ENCODE measurements at places on chromosomes 1 and 21.
A peak's percentile ranks its signal among the peaks of the same experiment; 100 is the strongest.

DNA sequence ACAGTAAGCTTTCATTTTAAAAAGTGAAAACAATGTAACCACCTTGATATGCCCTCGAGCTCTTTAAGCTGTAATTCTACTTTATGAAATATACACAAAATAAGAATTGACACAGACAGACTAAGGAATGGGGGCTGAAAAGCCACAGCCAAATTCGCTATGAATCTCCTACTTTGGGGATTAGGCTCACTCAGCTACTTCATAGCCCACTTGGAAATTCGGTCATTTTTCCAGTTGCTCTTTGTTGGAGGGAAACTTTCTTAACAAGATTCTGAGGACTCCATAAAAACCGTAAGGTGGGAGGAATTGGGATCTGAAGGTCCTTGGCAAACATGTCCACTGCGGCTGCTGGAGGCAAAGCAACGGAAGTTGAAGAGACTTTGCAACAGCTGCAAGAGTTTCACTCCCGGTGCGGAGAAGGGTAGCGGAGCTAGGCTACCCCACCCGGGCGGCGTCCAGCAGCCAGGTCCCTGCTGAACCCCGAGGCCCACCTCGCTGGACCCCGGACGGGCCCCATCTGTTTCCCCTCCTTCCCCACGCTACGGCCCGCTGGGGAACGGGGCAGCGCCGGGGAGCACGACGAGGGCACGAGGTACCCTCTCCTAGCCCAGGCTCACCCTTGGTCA is 634 bp downstream of the MYCBP start:
- peak; percentile 34 for DNase-seq

DNA sequence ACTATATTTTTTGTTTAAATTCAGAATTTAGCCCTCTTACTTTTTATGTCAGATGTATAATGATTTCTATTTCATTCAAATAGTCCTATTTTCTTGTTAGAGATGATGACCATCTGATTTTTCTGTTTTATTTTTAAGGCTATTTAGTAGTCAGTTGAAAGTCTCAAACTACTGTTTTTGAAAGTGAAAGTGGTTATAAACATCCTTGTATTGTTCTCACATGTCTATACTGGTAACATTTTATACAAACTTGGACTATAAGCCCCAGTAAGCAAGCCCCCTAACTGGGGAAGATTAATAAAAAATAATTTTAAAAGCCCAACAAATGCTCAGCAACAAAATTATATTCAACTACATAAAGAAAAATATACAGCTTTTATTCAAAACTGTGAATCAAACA is 271.3 kb upstream of the RGS18 start:
- no peak for DNase-seq

GRCh38 chr1:63626222-63626621 is 33.0 kb downstream of the PGM1 start:
- DNase-seq = no peak

GRCh38 chr1:64041371-64042131 is 161.9 kb upstream of the UBE2U start:
- no peak for DNase-seq

DNA sequence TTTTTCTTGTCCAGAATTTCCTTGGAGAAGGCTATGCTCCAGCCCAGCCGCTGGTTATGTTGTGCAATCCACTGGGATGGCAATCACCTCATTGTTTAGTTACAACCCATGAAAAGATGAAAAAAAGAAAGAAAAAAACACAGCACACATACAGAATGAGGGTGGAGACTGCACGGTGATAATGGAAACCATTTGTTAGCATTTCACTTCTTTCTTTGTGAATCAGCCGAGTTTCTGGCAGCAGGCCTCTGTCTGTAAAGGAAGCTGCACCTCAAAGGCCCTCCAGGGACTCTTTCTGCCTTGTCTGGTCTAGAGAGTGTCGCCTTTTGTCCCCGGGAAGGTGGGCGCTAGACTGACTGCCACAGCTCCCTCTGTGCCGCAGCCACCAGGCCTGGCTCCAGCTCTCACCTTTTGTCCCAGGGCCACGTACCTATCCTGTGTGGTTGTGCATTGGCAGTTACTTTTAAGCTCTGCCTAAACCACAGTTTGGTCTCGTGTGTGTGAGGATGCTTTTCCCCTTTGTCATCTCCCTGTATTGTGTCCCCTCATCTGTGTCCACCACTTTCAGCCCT is 35.6 kb downstream of the NGF start:
- no peak for DNase-seq

DNA sequence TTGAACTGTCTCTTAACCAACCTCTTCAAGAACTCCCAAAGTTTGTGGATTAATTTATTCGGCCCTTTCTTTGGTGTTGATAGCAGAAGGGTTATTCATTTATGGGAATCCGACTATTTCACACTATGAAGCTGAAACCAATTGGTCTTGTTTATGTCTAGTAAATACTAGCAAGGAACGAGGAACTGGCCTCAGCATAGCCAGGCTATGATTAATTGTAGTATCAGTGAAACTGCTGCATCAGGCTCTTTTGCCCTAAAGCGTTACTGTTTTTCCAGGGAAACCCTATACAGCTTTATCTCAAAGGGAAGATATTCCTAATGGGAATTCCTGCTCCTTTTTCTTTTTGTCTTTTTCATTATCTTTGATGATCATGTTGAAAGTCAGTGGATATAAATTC is 35.1 kb downstream of the CLEC20A start:
- DNase-seq = no peak

DNA sequence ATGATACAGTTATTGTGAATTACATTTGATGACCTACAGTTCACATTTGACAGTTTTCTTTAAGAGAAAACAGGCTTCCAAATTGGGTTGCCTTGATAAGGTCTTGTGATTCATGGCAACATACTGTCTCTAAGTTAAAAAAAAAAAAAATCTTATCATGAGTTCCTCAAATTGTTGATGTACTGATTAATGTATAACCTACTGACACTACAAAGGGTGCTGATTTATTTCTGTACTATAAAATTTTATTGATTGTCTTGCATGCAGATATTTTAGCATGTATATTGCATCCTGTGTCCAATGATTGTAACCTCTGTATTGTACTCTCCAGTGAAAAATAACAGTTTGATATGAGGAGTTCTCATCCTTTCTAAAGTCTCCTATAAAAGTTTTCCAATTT is 197.3 kb upstream of the IVNS1ABP start:
- no peak for DNase-seq

DNA sequence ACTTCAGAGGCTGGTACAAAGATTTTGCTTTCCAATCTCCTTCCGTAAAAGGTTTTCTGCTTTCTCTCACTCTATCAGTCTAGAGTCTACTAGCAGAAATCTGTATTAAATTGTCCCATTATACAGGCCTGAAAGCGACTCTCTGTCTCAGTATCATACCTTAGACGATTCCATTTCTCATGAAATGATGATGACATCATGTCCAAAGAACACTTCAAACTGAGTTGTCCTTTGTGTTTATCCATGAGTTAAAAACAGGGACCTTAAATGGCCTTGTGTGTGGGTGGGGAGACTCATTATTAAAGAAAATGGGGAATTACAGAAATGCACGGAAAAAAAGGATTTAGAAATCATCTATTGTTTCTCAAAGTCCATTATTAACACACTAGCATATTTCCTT is 21.0 kb upstream of the SLC44A3 start:
- no peak for DNase-seq

- DNase-seq = no peak
These were observed 8.2 kb upstream of the ACTL8 start for GRCh38 chr1:17746920-17747319.

DNA sequence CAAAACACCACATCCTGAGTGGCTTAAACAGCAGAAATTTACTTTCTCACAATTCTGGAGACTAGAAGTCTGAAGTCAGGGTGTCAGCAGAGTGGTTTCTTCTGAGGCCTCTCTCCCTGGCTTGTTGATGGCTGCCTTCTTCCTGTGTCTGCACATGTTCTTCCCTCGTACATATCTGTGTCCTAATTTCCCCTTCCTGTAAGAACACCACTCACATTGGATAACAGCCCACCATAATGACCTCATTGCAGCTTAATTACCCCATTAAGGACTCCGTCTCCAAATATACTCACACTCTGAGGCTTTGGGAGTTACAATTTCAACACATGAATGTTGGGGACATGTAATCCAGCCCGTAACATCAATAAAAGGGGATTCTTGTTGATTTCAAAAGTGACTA is 23.4 kb downstream of the C8A start:
- no peak for DNase-seq

- no peak for DNase-seq
These were observed 208.8 kb downstream of the PLPP3 start for GRCh38 chr1:56370513-56370912.

GRCh38 chr1:3504151-3504821 is 49.8 kb downstream of the ARHGEF16 start:
- no peak for DNase-seq

- DNase-seq = no peak
These were observed 16.8 kb downstream of the SH3BP5L start for GRCh38 chr1:248808876-248809275.

DNA sequence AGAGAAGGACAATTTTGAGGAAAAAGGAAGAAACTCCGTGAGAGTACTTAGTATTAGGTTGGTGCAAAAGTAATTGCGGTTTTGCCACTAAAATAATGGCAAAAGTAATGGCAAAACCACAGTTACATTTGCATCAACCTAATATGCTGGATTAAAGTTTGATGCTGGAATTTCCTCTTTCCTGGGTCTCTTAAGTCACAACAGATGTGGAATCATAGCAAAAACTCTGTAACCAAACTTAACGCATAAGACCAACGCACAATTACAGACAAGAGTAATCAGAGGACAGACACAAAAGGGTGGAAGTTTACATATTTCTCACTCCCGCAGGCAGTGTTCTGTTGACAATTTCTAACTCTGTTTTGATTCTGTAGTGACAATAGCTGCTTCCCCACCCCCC is 182.4 kb downstream of the BACH1 start:
- no peak for DNase-seq

DNA sequence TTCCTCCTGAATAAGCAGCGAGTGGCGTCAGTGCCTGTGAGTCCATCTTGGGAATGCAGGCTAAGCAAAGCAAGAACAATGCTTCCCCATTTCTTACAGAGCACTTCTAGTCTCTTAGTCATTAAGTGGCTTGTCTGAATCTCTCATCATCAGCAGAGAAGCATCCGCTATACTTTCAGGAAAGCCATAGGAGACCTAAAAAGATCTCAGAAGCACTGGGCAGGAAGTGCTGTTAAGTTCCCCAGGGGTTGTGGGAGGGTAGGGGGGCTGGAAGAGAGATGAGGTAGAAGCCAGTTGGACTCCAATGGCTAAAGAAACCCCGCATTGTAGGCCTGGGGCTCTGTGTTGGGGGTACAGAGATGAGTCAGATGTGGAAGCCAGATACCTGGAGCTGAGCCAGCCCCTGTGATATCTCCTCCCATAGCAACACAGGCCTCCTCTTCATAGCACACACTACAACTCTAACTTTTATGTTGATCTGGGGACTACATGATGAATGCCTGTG is 44.9 kb downstream of the SYT6 start:
- peak; percentile 58 for DNase-seq

- DNase-seq = no peak
These were observed 30.3 kb downstream of the SSBP3 start for GRCh38 chr1:54375712-54376429.

- no peak for DNase-seq
These were observed 7.4 kb downstream of the IFNAR1 start for GRCh38 chr21:33332143-33332542.

GRCh38 chr1:84704872-84705417 is 14.7 kb upstream of the SSX2IP start:
- no peak for DNase-seq

- DNase-seq = no peak
These were observed 27.9 kb upstream of the ATP2B4 start for GRCh38 chr1:203598752-203599151.

DNA sequence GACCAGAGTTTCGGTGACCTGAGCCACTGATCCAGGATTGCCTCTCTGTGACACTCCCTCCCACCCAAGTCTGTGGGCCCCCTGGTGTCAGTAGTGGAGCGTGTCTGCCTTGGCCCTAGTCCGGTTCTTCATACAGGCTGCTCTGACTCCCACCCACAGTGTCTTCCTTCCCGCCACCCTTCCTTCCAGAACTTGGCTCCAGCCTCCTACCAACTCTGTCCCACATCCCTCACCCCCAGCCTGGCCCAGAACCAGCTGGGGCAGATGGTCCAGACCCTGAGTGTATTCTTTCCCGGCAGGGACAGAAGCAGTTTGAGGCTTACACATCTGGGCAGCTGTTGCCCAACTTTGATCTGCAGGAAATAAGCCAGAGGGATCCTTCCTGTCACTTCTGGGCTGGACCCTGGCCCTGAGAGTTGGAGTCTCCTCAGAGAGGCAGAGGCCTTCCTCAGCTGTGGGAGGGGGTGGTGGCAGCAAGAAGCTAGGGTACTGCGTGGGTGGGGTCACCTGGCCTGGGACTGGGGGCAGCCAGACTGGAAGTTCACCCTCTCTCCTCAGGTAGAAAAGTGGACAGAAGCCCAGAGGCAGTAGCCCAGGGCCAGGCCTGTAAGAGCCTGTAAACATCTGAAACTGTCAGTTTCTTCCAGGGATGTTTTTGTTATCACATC is 43.1 kb upstream of the EPS8L3 start:
- DNase-seq = peak; percentile 43

DNA sequence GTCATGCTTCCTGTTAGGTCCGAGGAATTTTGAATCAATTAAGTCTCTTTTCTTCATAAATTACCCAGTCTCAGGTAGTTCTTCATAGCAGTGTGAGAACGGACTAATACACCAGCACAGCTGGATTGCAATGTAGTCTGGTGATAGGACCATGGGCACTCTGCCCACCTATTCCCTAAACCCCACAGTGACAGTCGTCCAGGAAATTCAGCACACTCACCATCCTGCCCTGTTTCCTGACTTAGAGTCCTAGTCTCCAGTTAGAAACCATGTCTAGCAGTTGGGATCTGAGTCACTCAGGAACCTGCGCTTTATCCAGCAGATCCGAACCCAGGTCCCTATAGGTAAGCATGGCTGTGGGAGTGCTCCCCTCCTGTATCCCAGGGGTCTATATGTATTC is 149.3 kb upstream of the TNR start:
- DNase-seq = no peak

- DNase-seq = no peak
These were observed 3.4 kb downstream of the DIRAS3 start for GRCh38 chr1:68046885-68047658.

DNA sequence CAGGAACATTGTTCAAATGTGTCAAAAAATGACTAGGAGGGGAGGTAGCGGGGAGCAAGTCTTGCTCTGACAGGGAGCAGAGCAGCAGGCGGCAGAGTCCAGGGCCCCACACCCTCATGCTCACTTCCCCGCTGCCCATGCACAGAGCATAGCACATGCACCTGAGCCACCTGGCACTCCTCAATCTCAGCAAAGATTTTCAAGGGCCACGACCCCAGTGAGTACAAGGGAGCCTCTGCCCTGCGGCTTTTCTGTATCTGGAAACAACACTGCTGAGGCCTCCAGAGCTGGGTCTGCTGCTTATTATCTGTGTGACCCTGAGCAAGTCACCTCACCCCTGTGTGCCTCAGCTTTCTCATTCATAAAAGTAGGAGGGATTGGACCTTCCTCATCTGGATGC is 1.1 kb upstream of the GJB3 start:
- DNase-seq = no peak

- peak; percentile 82 for DNase-seq
These were observed 6.6 kb downstream of the IFFO2 start for GRCh38 chr1:18949686-18950400.

- peak; percentile 65 for DNase-seq
These were observed 1.9 kb downstream of the ANKRD34A start for GRCh38 chr1:145962157-145963102.

- no peak for DNase-seq
These were observed 121.7 kb upstream of the FOXD3 start for GRCh38 chr1:63200676-63201075.

GRCh38 chr1:2583871-2584351 is 2.7 kb upstream of the PRXL2B start:
- no peak for DNase-seq
